GM19239 (cell line): ENCODE measurements at places on chromosomes 16 and 17.

- DNase-seq = peak; percentile 69
Observed at GRCh38 chr17:1736348-1737281, 6.1 kb upstream of the SERPINF2 start.

DNA sequence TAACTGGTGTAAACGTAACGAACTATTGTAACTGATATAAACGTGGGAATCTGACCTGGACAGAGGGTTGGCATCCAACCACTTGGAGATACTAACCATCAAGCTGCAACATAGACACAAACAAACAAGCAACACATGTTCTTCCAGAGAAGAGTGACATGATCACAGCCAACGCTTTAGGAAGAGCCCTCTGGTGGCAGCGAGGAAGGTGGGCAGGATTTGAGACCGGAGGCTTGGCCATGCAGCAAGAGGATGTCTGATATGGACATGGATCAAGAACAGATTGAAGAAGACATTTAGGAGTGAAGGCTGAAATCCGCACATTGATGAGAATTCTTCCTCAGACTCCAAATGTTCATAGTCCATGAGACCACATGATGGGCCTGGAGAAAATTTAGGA, 40.3 kb upstream of the TNRC6A start:
- no peak for DNase-seq

GRCh38 chr16:86618431-86619238, 40.3 kb downstream of the FOXL1 start:
- no peak for DNase-seq

GRCh38 chr16:69469807-69470561, 45.6 kb downstream of the CYB5B start:
- DNase-seq = no peak

DNA sequence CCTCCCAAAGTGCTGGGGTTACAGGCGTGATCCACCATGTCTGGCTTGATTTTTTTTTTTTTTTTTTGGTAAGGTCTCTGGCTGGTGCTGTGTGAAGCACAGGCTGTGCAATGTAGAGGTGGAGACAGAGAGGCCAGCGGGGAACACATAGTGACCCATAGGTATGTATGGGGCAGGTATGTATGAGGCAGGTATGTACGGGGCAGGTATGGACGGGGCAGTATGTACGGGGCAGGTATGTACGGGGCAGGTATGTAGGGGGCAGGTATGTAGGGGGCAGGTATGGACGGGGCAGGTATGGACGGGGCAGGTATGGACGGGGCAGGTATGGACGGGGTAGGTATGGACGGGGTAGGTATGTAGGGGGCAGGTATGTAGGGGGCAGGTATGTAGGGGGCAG, 5.0 kb downstream of the RPL3L start:
- no peak for DNase-seq

- no peak for DNase-seq
Observed at GRCh38 chr17:81482673-81483072, 29.9 kb downstream of the ACTG1 start.

DNA sequence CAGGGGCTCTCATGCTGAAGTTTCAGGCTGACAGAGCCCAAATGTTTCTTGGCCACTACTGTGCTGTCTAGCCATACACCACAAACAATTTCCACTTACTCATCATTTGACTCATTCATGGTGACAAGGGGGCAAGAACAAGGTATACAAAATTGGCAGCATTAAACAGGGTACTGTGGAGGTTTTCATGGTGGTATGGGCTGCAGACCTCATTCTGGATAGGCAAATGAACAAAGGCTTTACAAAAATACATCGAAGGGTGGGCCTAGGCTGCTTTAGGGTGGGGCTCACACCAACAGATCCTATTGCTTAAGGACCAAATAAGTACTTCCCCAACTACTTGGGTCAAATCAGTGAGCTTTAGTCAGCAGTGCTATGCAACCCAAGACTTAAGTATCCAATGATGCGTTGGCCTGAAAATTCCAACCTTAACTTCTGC, 53.0 kb downstream of the N4BP1 start:
- no peak for DNase-seq

DNA sequence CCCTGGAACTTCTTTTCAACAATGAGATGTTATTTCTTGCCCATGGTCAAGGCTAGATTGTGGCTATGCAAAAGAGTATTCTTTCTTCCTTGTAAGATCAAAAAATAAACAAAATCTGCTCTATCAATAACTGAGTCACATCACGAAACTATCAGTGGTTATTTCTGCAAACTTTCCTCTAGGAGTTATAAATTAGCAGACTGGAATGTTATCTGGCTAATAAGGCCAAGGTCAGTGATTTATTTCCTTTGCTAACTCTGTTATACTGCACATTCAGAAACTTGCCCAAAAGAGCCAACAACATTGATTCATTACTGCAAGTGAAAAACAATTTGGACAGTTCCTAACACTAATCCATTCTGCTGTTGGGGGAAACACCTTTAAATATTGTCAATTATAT, 5.0 kb downstream of the ARL6IP1 start:
- DNase-seq = no peak

DNA sequence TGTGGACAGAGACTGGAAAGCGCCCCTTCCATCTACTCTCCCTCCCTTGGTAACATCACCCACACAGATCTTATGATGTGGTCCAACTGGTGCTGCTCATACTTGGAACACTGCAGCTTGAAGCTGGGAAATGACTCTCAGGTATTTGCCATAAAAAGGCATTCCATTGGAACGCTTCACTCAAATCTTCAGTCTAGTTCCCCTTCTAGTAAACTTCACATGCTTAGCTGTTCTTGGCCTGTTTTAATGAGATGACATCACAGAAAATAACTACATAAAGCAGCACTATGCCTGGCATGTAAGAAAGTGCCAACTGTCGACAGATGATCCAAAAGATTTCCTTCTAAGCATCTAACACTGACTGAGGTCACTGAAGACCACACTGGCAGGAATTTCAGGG, 9.3 kb downstream of the ZNF263 start:
- DNase-seq = no peak

DNA sequence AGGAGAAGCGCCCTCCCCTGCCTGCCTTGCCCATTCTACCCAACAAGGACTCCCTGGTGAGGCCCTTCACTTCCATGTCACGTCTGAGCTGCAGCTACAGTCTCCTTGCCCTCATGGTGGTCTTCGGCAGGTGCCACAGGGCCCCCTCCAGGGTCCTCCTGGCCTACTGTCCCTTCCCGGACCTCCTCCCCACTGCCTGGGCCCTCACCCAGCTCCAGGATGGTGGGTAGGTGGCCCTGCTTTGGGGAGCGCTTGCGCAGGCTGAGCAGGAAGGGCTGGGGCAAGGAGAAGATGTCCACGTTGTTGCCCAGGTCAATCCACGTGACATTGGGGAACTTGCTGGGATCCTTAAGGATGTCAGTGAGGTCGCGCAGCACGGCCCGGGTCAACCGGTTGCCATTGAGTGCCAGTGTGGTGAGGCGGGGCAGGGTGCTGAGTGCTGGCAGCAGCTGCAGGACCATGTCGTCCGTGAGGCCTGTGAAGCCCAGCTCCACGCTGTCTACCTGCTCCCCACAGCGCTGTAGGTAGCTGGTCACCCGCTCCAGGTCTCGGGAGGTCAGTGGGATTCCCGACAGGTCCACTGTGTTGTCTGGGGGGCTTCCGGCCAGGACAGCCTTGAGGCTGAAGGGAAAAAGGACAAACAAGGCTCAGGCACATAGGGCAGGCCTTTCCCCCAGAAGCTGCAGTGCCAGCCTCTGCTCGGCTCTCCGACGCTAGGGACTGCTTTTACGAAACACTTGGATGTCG, 28.3 kb downstream of the TRPV2 start:
- no peak for DNase-seq

GRCh38 chr17:36540696-36541095, 4.0 kb upstream of the GGNBP2 start:
- no peak for DNase-seq

GRCh38 chr16:8874388-8874787, 5.6 kb upstream of the CARHSP1 start:
- DNase-seq = no peak

- DNase-seq = no peak
Observed at GRCh38 chr17:65085397-65085796, 28.9 kb upstream of the GNA13 start.

DNA sequence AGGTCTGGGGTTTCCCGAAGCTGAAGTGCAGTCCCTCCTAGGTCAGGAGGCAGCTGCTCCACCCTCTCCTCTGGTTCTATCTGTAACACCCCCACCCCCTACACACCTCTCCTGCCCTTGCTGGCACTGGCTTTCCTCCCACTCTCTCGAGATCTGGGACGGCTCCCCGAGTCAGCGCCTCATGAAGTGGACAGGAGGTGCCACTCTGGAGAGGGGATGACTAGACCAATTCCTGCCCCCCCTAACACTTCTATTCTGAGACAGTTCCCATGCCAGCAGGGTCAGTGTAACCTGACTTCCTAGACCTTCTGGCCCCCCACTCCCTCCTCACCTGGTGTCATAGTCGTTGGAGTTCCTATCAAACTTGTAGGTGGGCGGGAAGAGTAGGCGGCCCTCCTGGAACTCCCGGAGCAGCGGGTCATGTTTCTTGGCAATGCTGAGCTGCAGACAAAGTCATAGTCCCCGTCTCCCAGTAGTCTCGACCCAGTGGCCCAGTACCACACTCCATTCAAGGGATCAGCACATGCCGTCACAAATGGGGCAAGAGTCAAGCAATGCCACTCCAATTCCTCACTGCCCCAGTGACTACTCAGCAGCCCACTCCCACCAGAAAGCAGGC, 9.7 kb downstream of the INPP5K start:
- DNase-seq = no peak

DNA sequence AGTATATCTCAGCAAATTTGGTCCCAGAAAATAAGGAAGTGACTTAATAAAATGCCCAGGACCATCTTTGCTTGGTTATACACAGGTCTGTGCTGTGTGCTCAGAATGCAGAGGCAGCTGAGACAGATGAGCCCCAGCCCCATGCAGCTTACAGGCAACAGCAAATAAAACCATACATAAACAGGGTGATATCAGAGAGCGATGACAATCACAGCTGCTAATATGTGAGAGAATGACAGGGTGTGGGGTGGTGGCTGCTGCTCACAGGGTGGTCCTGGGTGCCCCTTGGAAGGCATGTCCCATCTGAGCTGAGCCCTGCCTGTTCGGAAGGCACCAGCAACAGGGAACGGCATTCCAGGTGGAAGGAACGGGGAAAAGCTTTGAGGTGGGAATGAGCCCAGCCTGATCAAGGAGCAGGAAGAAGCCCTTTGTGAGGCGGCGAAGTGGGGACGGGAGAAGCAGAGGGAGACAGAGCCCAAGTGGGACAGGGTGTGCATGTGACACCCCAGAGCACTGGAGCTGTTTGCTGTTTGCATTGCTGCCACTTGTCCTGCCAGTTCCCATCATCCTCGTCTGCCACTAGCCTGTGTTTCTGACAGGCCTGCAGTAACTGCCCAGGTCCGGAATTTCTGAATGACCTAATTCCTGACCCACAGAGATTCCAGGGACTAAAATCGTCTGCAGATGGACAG, 150.5 kb downstream of the KATNIP start:
- no peak for DNase-seq

DNA sequence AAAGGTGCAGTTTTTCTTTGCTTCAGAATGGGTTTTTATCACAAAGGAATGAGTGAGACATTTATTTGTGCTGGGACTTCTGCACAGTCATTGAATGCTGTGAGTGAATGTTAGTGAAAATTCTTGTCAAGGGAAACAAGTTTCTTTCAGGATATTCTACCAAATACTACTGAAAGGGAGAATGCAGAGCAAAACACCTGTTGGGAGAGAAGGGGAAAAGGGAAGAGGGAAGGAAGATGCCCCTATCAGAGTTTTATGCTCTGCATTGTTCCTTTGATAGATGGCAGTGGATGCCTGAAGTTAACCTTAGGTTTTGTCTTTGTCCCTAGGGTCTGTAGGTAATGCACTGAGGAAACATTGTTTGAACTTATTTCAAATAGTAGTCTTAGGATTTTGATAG, 3.1 kb downstream of the GGNBP2 start:
- DNase-seq = no peak

GRCh38 chr17:81394921-81395599, at the start of gene BAHCC1:
BAHCC1 (plus strand) TSS chr17:81395457; CDS start chr17:81399740, 4,283 bp downstream.
- peak; percentile 91 for DNase-seq

- DNase-seq = no peak
Observed at GRCh38 chr17:34366010-34366409, 3.0 kb upstream of the CCL1 start.

- DNase-seq = no peak
Observed at GRCh38 chr17:57898487-57899311, 48.9 kb upstream of the MRPS23 start.

GRCh38 chr16:74888888-74889287, 96.0 kb downstream of the WDR59 start:
- DNase-seq = no peak

- no peak for DNase-seq
Observed at GRCh38 chr16:27149986-27150385, 53.3 kb upstream of the KDM8 start.

DNA sequence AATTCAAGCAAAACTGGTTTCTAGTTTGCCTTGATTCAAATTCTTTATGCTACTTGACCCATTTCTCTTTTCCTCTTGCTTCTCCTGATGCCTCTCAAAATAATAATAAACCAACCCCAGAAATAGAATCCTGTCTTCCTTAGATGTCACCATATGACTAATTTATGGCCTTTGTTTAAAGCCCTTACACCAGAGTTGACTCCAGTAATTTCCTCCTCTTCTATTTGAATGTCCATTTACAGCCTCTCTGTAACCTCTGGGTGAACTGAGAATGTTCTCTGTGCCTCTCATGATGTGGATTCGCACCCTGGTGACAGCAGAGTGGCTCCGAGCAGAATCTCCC, 31.5 kb downstream of the ZFHX3 start:
- DNase-seq = peak; percentile 53

DNA sequence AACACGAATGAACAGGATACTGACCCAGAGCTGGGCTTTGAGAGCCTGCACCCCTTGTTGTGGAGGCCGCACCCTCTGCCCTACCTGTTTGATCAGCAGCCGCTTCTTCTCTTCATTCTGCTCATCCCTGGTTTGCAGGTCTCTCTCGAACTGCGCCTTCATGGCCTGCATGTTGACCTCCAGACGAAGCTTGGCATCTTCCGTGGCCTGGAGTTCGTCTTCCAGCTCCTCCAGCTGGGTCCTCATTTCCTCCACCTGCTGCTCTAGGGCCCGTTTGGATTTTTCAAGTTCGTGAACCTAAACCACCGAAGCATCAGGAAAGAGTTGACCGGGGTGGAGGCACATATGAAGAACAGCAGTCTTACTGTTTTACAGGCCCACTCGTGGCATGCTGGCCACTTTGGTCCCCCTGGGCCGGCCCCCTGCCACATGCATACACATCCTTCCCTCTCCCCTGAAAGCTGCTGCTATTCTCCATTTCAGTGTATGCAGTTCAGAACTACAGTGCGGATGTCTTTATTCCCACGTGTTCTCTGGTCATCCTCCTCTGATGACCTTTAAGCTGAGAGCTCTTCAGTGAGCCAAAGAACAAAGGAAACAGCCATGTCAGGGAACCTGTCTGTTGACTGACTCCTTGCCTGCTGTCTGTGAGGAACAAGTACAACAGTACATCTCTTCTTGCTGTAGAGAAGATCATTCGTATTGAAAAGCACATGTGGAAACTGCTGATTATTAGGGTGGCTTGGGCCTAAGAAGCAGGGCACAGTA, 54.8 kb downstream of the NDEL1 start:
- DNase-seq = no peak

GRCh38 chr17:29628644-29629043, 5.9 kb upstream of the CORO6 start:
- no peak for DNase-seq
